ENCODE measurements at places on chromosomes 5 and 9.

- no peak for DNase-seq
These were observed 30.2 kb downstream of the GOLGA2 start for GRCh38 chr9:128245421-128246151.

DNA sequence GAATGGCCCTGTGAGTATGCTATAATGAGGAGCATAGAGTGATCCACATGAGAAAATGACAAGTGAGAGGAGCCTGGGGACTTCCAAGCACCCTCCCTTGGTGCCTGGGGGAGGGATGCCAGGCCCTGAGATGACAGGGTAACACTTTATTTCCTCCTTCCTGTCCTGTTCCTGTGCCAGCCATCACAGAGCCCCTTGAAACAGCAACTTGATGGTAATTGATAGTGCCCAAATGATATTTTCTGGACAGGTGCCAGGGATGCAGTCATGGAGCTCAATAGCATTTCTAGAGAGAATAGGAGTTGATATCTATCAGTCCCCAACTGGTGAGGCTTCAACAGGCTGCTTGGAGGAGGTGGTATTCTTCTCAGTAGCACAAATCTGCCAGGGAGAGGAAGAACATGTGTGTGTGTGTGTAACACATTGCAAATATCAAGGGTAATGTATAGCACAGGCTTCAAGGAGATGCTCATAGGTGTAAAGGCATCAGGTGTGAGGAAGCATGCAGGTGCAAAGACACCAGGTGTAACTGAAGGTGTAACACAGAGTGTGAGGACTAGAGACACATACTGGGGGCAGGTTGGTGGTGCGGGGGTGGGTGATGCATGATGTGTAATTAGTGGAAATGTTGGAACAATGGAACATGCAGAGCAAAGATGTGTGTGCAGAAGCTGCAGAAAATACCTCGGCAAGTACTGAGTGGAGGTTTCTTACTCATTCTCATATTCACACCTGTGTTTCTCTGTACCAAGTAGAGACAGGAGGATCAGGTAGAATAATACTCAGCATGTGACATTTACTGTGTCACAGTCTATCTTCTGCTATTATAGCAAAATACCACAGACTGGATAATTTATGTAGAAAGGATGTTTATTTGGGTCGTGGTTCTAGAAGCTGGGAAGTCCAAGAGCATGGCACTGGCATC lies 18.1 kb upstream of the WWC1 start:
- no peak for DNase-seq

DNA sequence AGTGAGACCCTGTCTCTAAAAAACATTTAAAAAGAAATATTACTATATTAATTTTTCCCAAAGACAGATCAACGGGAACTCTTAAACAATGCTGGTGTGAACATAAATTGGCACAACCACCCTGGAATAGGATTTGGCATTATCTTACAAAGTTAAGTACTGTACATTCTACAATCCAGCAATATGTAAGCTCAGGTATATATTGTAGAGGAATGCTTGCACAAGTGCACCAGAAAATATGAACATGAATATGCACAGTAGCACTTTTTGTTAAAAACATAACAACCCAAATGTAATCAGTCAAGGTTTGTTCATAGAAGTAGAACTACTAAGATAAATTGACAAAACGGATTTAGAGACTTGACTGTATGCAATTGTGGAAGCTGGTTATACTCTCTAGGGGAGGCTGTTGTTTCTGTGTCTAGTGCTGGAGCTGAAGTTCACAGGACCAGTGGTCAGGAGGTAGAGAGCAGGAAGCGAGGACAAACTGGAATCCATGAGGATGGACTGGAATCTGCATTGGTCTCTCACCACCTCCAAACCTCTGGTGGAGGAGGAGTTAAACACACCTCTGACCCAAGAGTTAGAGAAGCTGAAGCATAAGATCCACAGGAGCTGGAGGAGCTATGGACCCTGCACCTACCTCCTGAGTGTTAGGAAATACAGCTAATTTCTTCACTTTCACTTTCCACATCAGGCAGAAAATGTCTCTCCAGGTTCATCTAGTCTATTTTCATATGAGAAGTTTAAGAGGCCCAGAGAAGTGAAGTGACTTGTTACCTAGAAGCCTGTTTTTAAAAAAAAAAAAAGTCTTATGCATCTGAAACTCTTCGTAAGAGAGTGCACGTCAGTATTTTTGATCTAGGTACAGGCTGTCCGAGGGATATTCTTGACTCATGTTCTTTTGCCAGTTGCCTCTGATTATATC lies 20.3 kb upstream of the RIC1 start:
- no peak for DNase-seq

DNA sequence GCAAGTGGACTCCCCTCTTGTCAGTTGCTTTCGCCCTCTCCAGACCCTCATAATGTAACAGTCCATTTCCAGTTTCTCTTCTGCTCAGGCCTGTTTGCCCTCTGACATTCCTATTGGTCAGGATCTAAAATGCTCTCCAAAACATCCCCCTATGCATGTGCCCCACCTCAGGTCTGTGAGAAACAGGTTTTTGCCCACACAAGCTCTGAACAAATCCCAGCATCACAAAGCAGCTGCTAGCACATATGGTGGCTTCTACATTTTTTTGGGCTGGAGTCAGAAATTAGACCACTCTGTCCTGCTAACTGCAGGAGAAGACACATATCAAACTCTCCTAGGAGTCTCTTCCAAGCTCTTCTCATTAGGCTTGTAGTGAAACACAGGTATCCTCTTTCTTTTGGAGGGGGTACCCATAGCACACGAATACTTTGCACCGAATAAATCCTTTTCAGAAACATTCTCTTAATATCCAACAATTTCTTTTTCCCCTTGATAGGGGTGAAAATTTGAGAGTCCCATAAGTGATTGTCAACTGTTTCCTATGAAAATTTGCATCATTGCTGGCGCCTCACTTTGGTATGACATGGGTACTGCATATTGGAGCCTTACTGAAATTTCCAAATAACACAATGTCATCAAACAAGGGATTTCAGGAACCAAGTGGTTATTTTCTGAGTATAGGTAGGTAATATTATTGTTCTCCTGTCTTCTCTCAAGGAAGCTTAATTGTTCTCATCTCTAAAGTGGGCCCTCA lies 19.3 kb upstream of the HSPA9 start:
- DNase-seq: no peak

DNA sequence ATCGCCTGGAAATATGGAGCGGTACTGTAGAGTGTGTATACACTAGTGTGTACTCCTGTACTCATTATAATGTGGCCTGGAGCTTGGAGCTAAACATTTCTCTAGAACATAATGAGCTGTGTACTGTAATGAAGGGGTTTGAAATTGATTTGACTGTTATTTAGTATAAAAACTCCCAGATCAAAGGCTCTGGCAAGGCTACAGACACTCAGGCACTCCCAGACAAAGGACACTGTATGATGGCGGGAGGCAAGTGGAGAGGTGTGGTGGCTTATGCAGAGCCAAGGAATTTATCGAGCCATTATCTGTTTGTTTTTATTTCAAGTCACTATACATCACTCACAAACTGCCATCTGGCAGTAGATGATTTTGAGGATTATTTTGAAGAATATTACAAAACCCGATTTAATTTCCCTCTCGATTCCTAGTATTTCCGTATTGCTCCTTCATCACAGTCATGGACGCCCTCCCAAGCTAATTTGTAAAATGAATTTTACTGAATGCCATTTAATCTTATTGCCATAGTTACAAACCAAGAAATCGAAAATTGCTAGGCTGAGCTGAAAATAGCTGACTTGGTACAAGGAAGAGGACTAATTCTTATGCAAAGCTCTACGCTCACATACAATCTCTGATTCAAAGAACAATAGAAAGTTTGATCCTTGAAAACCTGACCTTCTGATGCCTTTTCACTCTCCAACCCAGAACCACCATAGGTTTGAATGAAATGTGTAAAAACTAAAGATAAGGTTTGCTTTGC lies 240.2 kb upstream of the SEMA6A start:
- DNase-seq: no peak

GRCh38 chr5:53407373-53407772 lies 73.1 kb upstream of the FST start:
- no peak for DNase-seq

- no peak for DNase-seq
These were observed 159.7 kb downstream of the SGCD start for GRCh38 chr5:156486394-156487238.

GRCh38 chr5:42950456-42951292 lies 89.4 kb downstream of the ANXA2R start:
- peak; percentile 30 for DNase-seq

- DNase-seq: no peak
These were observed 72.5 kb downstream of the TRIM36 start for GRCh38 chr5:115097236-115097635.
